ENCODE measurements at places on chromosomes 16 and 17.

- no peak for DNase-seq
Observed at GRCh38 chr17:50469208-50469605, 527 bp upstream of the CHAD start.

DNA sequence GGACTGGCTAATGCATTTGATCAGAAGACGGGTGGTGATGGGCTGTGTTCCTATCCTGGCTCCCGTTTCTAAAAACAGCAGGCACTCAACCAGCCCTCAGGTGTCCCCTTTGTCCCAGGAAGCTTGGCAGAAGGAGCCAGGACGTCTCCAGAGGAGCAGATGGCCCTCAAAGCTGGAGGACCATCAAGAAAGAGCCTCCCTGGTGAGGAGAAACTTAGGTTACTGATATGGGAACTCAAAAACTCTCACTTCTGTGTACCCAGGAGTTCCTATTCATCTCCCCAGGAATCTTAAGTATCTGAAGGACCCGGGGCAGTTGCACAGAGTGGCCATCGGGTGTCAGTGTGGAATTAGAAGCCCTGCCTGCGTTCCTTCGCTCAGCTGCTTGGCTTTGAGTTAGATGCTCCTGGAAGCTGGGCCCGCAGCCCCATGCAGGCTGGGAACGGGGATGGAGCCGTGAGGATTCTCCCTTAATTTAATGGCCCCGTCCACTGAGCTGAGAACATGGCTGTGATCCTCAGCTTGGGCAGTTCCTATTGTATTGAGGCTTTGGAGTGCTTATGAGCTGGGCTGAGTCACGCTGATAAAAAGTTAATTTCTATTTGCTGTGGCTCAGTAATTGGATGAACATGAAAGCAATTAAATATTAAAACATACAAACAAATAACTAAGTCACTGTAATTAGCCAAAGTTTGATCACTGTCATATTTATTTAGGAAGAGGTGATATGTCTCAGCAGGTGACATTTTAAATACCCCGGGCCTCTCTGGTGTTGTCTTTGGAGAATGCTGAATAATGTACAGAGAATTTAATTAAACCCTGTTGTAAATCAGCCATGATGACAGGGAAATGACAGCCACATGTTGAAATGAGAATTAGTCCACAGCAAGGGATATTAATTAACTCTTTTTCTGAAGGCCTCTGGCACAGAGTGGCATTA lies 402.1 kb downstream of the SEC14L1 start:
- DNase-seq, result peak; percentile 88

DNA sequence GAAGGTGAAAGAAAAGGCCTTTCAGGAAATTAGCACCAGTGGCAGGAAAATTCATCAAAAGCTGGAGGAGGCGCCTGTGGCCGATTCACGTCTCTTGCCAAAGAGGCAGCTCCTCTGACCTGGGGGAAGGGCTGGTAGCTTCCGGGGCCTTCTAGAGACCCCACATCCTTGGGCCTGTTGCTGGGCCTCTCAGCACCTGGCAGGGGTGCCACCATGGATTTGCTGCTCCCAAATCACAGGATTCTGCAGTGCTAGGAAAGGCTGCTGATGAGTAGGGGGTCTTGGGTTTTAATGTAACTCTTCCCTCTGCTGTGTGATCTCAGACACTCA lies 11.6 kb upstream of the CBFB start:
- no peak for DNase-seq

- no peak for DNase-seq
Observed at GRCh38 chr17:14670861-14671260, 370.0 kb downstream of the HS3ST3B1 start.

DNA sequence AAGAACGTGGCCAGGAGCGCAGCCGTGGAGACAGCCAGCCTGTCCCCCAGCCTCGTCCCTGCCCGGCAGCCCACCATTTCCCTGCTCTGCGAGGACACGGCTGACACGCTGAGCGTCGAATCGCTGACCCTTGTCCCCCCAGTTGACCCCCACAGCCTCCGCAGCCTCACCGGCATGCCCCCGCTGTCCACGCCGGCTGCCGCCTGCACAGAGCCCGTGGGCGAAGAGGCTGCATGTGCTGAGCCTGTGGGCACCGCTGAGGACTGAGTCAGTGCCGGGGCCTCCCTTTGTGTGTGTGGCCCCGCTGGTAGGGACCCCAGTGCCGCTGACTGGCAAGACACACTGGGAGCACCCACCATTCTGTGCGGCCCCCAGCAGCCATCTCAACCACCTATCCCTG lies 77.6 kb downstream of the SOCS1 start:
- DNase-seq, result no peak

- peak; percentile 94 for DNase-seq
Observed at GRCh38 chr17:79728169-79728907, 2.4 kb upstream of the ENPP7 start.

Data from fibroblast of pulmonary artery (primary cell).